Regular cardiac myocyte (primary cell): ENCODE measurements at places on chromosomes 7 and 10. TPM values are rescaled to one million over a fixed set of nuclear protein-coding genes. Genes with fewer than 3 reads are reported as not detected.

Gene KLF14
- total RNA-seq: under 0.01 TPM in 1 of 2 replicates, not detected in the other

Gene RBP4
- total RNA-seq: 0.28 TPM in 1 of 2 replicates, not detected in the other

Gene ERCC6
- 62.7 and 78.9 TPM in 2 replicates for total RNA-seq

Gene INA
- 1.1 and 1.2 TPM in 2 replicates for total RNA-seq

Gene STOX1
- under 0.01 and 0.19 TPM in 2 replicates for total RNA-seq

Gene OPALIN
- not detected in 2 replicates for total RNA-seq

Gene CLCN1
- total RNA-seq: not detected in 2 replicates
